Fibroblast of villous mesenchyme (primary cell): ENCODE measurements at places on chromosomes 1 and 21. TPM values are rescaled to one million over a fixed set of nuclear protein-coding genes. Genes with fewer than 3 reads are reported as not detected.

Gene AADACL4
- total RNA-seq = 0.43 TPM in 1 of 2 replicates, not detected in the other

Gene LRRN2
- total RNA-seq = under 0.01 TPM in 1 of 2 replicates, not detected in the other

Gene SFN
- total RNA-seq = 0.32 and 0.43 TPM in 2 replicates

Gene FBLIM1
- 188 and 255 TPM in 2 replicates for total RNA-seq

DNA sequence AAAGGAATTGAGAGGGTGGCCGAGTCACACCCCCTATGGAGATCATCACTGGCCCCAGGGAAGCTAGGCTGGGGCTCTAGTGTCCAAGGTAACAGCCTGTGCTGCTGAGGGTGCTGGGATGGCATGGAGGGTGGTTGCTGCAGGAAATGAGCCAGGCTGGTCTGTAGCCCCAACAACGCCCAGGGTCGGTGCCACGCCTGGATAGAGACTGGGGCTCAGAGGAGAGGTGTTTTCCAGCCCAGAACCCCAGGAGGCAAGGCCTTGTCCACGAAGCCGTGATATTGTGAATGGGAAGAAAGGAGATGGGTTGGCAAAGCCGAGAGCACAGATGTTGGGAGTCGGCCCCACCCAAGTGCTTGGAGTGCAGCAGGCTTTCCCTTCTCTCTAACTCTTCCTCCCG lies 68.9 kb upstream of the ACTRT2 start:
- DNase-seq = no peak
